ENCODE measurements at places on chromosomes 1 and 21.
A peak's percentile ranks its signal among the peaks of the same experiment; 100 is the strongest.

- no peak for DNase-seq
Observed at GRCh38 chr1:3688356-3689137, 36.2 kb downstream of the TP73 start.

DNA sequence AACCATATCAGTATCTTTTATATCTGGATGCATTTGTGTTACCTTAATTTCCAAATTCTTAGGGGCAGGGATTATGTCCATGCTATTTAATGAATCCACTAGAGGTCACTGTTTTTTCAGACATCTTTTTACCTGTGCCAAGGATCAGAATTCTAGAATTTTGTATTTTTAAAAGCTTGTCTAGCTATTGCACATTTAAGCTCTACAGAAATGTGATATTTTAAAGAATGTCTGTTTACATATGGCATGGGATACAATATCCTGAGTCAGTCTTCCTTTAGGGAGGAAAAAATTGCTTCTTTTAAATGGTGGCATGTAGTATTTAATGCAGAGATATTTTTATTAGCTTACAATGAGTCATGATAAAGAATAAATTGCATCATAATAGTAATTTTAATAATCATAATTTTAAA lies 11.3 kb downstream of the RPAP2 start:
- DNase-seq = peak; percentile 26

DNA sequence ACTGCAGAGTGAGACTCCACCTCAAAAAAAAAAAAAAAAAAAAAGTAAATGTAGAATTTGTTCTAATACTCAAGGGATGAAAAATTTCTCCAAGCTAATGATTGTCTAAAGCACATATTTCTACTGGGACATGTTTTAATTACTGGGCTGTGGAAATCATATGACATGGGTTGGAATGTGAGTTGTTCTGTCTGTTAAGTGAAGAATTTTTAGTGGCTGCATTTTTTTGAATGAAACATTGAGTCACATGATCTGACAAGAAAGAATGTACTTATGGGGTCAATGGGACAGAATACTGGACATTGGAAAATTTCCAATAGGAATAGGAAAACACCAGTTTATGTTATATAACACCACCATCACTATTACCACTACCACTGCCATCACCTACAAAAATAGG lies 123.8 kb upstream of the IVNS1ABP start:
- DNase-seq = no peak

GRCh38 chr1:54376430-54377039 lies 29.7 kb downstream of the SSBP3 start:
- peak; percentile 58 for DNase-seq

DNA sequence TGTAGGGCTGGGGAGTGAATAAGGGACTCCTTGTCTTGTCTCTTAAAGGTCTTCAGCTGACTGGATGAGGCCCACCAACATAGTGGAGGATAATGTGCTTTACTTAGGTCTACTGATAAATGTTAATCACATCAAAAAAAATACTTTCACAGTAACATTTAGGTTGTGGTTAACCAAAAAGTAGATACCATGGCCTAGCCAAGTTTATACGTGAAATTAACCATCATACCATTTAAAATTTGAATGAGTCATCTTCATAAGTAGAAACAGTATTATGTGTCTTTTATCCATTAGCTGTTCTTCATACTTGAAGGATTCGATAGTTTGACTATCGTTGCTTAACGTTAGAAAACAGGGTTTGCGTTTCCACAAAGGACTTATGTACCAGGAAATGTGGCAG lies 80.9 kb downstream of the MTR start:
- no peak for DNase-seq

DNA sequence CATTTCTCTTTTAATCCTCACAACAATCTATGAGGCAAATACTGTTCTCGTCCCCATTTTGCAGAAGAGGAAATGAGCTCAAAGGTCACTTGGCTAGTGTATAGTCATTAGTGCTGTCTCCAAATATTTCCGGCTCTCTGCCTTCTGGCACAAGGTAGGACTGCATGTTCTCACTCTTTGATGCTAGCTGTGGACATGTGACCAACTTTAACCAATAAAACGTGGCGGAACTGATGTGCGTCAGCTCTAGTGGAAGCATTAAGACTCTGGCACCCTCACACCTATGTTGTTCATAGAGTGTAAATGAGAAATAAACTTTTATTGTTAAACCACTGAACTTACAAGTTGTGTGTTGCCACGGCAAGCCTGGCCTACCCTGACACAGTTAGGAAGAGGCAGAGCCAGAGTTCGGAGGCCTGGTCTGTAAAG lies 5.0 kb upstream of the KIF21B start:
- DNase-seq = no peak

GRCh38 chr21:39911286-39912199 lies 44.3 kb downstream of the PCP4 start:
- peak; percentile 5 for DNase-seq

DNA sequence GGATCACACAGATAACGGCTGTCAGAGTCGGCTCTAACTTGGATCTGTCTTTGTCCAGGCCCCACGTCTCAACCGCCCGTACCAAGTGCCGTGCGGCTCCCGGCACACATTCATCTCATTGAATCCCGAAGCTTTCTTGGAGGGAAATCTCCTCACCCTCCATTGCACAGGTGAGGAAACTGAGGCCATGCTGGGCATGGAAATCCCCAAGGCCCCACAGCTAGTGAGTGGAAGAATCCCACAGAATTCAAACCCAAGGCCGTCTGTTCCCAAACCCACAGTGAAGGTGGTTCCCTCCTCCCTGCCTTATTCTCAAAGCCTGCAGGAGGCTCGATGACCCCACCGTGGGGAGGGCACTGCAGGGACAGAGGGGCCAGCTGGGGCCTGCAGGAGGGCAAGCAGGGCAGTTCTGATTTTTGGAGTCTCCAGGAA lies 437.9 kb downstream of the MATN1 start:
- no peak for DNase-seq

GRCh38 chr21:33800753-33801423 lies 114.7 kb downstream of the ATP5PO start:
- no peak for DNase-seq

DNA sequence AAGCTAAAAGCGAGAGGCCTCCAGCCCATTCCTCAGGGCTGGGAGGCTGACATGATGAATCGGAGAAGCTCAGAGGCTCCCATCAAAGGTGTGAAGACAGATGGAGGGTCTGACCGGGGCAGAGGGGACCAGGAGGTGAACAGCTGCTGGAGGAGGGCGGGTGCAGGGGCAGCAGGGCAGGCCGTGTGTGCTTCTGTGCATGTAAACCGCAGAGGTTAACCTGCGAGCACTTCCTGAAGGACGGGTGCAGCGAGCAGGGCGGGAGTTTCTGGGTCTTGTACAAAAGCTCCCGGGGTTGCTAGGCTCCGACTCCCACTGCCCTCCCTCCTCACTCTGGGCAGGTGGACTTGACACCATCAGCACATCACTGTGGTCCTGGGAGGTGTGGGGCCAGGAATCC lies 75.2 kb downstream of the PAX7 start:
- DNase-seq = no peak

GRCh38 chr1:78088486-78088885 lies 42.7 kb downstream of the GIPC2 start:
- DNase-seq = no peak

GRCh38 chr1:237005674-237006073 lies 1.4 kb upstream of the MT1HL1 start:
- DNase-seq = no peak

DNA sequence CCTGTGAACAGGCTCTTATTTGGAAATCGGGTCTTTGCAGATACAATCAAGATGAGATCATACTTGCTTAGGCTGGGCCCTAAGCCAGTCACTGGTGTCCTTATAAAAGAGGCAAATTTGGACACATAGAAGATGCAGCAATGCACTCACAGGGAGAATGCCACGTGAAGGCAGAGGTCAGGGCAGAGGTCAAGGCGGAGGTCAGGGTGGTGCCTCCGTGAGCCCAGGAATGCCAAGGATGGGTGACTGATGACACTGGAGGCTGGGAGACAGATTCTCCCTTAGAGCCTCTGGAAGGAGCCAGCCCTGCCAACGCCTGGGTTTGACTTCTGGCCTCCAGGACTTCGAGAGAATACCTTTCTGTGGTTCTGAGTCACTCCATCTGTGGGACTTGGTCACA lies 22.8 kb upstream of the C1orf174 start:
- DNase-seq = no peak

- DNase-seq = no peak
Observed at GRCh38 chr1:86409416-86410021, 13.4 kb upstream of the ODF2L start.

DNA sequence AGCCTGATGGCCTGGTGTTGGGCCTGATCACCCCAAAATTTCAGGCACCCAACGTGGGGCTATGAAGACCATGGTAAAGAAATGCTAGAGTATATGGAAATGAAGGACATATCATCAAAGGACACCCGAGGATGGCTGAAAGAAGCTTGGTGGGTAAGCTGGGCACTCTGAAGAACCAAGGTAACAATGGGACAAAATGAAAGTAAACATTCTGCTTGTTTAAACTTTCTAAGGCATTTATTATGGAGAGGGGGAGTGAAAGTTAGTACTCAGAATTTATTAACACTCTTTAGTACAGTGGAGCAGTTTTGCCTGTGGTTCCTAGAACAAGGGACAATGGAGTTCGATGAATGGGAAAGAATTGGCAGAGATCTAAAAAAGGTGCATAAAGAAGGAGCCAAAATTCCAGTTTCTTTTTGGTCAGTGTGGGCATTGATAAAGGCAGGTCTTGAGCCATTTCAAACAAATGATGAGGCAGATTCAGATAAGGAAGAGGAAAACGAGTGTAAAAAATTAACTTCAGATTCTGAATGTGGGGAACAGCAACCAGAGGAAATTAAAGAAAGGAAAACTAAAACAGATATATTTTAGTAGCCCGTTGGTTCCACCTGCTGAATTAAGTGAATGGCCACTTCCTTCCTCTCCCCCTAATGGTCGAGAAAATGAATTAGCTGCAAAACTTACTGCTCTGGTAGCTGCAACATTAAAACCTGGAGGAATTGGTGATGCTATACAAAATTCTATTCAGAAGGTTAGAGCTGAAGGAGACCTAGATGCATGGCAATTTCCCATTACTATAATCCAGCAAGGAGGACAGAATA lies 8.4 kb upstream of the PM20D1 start:
- no peak for DNase-seq

DNA sequence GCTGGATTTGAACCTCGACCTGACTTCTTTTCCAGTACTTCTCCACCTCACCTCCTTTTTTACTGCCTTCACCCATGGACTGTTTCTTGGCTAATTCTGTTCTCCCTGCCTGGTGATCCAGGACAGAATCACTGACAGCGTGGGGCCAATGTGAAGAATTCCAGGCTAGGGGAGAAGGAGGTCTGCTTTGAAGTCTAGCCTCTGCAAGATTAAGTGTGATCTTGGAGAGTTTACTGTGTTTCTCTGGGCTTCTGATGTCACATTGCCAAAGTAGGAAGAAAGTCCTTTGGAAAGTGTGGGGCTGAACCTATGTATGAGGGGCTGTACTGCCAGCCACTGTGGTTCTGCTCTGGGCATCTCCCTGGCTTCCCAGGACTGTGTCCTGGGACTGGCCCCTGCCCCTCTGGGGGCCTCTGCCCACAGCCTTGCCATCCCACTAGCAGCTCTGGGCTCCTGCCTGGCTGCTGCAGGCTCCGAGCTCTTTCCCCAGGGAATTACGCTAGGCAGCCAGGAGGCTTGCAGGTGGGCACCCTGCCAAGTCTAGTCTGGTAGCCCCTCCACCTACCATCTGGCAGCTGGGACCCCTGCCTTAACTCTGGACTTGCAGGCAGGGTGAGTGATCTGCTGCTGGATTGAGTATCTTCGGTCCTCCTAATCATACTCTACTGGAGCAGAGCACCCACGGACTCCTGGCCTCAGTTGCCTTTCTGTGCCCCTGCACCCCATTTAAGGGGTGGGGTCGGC lies 52.2 kb downstream of the YARS1 start:
- no peak for DNase-seq

- DNase-seq = no peak
Observed at GRCh38 chr1:239250353-239251035, 135.9 kb upstream of the CHRM3 start.

DNA sequence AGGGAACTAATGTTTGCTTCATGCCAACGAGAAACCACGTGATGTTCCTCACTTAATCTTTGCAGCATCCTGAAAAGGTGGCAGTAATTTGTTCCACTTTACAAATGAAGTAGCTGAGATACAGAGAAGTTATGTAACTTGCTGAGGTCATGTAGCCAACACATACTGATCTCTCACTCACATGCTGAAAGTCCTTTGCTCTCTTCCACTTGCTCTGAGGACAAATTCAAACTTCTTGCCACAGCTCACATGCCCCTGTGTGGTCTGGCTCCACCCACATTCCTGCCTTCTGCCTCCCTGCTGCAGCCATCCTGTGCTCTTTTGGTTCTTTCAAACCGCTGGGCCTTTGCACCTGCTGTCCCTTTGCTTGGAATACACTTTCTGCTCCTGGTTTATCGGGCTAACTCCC lies 55.4 kb downstream of the TMCO4 start:
- DNase-seq = no peak

GRCh38 chr1:217542136-217542777 lies 88.6 kb downstream of the GPATCH2 start:
- no peak for DNase-seq

DNA sequence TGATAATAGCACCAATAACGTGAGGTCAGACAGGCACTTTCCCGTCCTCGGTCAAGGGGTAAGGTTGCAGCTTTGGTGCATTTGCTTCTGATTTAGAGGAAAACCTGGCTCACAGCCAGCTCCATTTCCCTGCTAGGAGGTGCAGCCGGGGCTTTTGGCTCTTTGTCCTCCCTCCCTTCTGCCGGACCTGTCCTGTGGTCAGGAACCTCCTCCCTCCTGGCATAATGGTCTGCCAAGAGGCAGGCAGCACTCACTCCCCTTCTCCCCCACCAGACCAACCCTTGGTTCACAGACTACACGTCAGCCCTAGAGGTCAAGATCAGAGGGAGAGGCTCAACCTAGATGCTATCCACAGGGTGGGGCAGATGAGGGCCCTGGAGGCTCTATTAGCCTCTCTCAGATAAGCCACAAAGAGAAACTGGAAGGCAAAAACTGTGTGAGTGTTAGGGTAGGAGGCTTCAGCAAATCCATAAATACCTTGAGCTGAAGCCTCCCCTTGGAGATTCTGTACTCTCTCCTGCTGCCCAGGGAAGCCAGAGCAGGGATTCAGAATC lies 64.8 kb downstream of the PLXNA2 start:
- DNase-seq = no peak

- no peak for DNase-seq
Observed at GRCh38 chr1:151807131-151807530, 1.9 kb upstream of the LINGO4 start.

GRCh38 chr1:41542196-41542930 lies 57.9 kb upstream of the EDN2 start:
- DNase-seq = no peak

All from B cell (primary cell).